ENCODE measurements at places on chromosomes 3 and 15.

DNA sequence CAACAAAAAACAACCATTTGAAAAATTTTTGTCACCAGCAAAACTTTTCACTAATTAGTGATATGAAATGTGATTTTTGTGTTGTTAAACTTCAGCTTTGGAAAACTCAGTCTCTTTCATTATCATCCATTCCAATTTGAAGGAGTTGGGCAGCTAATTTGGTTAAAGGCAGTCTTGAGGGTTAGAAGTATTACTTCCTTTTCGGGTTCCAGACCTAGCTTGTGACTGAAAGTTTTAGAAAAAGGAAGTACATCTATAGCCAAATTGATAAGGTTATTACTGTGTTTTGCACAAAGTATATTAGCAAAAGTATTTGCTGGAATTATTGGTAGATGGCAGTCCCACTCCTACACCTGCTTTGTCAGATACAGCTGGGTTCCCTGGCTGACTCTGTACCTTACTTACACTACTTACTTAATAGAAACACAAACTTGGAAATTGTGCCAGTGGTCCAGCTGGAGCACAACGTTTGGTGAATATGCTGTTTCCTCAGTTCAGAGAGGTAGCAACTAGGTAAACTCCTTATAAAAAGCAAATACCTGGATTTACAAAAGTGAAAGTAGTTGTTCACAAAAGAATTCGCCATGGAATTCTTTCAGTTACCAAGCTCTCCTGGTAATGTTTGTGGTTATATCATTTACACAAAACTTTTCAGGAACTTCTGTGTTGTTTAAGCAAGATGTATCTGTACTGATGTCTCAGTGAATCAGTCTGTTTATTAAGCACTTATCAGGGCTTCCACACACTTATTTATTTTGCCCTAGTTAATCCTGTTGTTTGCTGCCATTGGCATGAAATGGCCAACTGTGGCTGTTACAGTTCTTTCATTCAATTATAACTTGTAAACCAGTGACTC, 31.6 kb downstream of the TIPARP start:
- DNase-seq: no peak

DNA sequence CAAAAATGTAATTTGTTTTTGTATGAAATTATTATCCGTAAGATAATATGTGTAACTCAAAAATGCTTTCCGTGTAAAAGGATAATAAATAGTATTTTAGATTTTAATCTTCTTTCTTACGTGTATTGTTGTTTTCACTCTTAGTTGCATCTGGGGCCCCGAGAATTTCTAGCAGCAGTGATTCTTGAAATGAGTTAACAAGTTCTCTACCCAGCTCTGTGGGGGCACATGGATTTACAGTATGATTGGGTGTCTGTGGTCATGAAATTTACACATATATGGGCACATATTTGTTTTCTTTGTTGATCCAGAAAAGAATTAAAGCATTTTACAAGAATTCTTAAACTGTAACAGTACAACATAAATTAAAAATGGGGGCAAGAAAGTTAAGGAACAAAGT, 145.9 kb upstream of the LRRFIP2 start:
- DNase-seq: no peak

GRCh38 chr3:106004826-106005225, 136.0 kb upstream of the CBLB start:
- DNase-seq: no peak

GRCh38 chr15:73818308-73818985, 54.9 kb upstream of the TBC1D21 start:
- no peak for DNase-seq

DNA sequence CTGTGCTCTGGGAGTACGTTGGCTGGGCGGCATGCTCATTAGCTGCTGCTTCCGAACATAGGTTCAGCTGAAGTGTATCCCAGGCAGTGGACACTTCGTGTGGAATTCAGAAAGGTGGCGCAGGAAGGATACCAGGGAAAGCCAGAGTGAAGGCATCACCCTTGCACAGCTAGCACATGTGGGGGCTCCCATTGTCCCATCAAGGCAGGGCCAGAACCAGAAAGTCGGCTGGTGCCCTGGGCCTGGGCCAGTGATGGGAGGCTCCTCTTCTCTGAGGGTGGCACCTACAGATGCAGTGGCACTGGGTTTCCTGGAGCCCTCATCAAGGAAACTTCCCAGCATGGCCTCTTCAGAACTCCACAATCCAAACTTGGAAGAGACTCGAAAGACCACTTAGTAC, 56.6 kb downstream of the PGPEP1L start:
- no peak for DNase-seq

GRCh38 chr3:32257042-32257441, 18.6 kb downstream of the CMTM8 start:
- DNase-seq: no peak

- DNase-seq: no peak
These were observed 6.2 kb downstream of the TNIK start for GRCh38 chr3:171454041-171454440.

GRCh38 chr3:189235214-189235613, 63.4 kb downstream of the TPRG1 start:
- no peak for DNase-seq

- DNase-seq: no peak
These were observed 22.5 kb downstream of the SLC41A3 start for GRCh38 chr3:126061301-126062032.
